SK-MEL-5 (cell line): ENCODE measurements at places on chromosomes 5 and 9.

DNA sequence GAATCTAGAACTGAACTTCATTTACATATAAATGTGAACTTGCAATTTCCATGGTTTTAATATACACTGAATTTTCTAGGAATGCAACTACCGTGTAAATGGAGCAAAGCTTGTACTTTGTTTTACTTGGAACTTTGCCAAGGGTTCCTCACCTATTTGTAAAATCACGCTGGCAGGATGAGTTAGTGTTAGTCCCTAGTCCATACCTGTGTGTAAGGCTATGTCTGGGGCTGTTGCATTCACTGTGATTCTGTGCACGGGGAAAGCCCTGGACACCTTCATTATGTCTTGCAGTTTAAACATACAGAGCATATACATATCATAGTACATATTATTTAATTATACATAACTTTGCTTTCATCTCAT is 119.9 kb downstream of the PAX5 start:
- DNase-seq = no peak

DNA sequence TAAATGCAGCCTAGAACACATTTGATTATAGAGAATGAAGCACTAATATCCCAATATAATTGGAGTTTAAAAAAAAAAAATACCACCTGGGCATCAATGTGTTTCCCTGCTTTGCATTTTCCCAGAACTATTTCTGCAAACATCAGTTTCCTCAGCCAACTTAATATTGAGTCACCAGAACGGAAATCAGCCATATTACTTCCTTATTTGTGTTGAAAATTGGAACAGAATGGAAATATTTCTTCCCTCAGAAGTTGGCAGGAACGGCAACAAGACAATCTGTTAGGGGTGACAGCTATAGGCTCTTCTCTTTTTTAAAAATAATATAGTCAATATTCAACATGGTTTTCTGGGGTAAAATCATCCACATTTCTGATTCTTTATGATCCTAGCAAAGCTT is 4.0 kb downstream of the MFAP3 start:
- no peak for DNase-seq

DNA sequence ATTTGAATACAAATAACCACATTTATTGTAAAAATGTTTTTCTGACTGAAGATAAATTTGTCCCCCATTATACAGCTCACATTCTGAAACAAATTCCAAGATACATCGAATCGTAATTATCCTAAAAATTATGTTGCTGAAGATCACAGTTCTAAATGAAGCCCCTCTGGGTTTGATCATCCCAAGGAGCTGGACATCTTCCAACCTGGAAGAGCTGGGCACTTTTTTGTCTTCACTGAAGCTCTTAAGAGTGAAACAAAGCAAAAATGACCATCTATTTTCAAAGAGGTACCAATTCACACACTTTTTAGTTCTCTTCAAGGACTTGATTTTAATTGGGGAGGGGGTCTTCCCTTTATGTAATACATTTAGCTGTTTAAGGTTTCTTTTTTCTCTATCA is 5.5 kb downstream of the CTNND2 start:
- no peak for DNase-seq

DNA sequence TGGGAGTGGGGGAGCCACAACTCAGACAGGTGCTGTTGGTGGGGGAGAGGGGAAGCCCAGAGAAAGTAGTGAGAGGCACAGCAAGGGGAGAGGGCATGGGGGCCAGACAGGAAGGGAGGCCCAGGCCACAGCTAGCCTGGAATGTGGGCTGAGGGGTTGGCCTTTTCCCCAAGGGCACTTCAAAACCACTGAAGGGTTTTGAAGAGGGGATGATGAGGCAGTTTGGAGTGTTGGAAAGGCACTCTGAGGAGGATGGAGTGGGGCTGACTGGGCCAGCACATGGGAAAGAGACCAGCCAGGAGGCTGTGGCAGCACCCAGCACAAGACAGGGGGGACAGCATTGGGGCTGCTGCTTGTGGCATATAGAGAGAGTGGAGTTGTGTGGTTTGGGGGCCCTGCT is 3.8 kb downstream of the PSD2 start:
- no peak for DNase-seq

- no peak for DNase-seq
Measured at GRCh38 chr9:127755061-127756060, 20.3 kb upstream of the TOR2A start.

DNA sequence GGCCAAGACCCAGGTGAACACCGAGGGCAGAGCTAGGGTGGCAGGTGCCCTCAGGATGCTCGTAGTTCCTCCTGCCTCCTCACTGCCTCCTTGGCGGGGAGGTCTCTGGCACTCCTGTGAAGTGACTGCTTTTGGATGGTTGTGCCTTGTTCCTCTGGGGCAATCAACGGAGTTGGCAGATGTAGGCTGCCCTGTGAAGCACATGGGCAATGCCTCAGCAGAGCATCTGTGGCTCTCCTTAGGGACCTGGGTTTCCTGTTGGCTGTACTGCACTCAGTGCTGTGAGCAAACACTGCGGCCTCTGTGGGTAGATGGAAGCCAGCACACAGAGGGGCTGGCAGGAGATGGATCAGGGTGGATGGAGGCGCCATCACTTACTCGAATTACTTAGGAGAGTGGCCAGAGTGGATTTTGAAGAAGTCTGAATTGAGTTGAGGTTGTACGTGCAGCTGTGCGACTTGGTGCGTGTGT is 71.4 kb upstream of the COL5A1 start:
- no peak for DNase-seq

DNA sequence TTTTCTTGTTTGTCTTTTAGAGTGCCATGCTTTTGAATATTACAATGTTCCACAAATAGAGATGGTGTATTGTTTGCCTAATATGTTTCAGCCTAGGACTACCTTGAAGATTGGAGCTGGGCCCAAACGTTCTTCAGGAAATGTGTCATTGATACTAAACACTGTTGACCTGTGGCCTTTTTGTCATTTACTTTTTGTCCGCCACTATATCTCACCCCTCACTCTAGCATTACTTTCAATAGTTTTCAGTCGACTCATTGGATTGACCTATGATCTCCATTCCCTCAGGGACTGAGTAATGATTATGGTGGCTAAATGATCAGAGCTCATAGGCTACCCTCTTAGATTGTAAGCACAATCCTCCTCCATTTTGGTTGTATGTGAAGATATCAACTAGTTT is 115.8 kb downstream of the NUDT12 start:
- no peak for DNase-seq

DNA sequence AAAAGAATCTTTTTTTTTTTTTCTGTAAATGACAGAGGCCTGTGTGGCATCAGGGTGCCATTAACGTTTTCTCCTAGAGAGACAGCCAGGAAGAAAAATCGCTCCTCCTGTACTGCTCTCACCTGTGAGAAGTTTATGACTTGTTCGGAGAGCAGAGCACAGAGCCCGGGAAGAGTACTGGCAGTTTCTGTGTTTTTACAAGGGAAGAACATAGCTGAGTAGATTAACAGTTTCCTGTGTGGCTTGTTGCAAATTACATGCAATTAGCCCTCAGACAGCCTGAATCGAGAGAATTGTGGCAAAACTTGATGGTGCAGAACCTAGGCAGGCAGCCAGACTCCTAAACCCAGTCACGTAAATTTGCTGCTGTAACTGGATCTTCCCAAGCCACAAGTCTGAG is 32.1 kb downstream of the PRKACG start:
- no peak for DNase-seq

DNA sequence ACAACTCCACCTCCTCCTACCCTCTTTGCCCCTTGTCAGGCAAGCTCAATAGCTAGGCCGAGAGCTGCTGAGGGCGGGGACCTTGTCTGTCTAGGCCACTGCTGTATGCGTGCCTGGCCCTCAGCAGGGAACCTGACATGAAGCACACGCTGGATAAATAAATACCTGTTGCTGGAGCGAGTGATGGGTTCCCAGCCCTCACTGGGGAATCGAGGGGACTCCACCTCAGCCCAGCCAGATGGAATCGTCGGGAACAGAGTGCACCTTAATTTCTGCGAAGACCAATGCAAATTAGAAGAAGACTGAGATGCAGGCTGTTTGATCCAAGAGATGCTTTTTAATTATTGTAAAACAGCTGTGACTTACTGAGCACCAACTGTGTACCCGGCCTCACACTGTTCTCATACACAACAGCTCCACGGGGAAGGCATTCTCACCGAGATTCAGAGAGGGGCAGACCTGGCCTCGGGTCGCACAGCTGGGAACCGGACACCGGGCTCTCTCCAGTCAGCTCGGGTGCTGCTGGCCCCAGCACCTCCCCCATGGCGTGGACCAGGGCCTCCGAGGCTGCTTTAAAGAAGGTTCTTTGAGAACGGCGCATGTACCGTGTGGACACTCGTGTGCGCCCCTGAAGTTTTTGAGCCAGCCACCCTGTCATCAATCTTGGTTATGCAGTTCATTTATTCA is 109.7 kb upstream of the IER5L start:
- no peak for DNase-seq

- DNase-seq = no peak
Measured at GRCh38 chr5:132773601-132774355, 3.3 kb downstream of the SEPTIN8 start.

- peak; percentile 92 for DNase-seq
Measured at GRCh38 chr5:61162010-61162831, at the start of gene SMIM15. Gene SMIM15, minus strand, starts transcription at chr5:61162468. Its CDS starts 2,297 bp downstream, at chr5:61160171.

DNA sequence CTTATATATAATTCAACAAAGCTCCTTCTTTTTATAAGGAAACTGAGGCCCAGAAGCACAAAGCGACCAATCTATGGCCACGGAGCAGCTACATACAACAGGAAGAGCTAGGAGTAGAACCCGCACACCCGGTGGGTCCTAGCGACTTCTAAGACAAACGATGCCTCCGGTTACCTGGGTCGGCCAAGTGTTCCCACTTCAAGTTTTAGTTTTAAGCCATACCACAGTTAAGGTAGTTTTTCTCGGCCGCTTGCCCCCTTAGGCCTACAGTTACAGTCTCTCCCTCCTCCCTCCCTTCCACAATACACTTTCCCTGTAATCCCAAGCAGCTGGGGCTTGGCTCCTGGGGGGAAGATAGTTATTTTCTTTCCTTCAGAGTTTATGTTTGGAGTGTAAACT is 533 bp downstream of the SREK1IP1 start:
- no peak for DNase-seq

- DNase-seq = no peak
Measured at GRCh38 chr5:51392689-51393199, 9.5 kb downstream of the ISL1 start.

DNA sequence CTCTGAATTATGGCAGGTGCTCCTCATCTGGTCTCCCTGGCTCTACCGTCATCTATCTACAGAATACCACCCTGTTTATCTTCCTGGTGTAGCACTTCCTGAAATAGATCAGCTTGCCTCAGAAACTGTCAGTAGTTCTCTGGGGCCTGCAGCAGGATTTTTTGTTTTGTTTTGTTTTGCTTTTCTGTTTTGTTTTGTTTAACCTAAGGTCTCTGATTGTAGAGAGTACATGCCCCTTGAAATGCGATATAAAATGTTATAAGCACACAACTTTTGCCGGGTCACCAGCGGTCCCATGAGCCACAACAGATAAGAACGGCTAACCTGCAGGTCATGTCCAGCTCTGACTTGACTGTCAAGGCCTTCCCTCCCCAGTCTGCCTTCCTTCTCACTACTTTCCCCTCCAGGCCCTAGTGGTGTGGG is 26.6 kb upstream of the CREBRF start:
- DNase-seq = no peak

DNA sequence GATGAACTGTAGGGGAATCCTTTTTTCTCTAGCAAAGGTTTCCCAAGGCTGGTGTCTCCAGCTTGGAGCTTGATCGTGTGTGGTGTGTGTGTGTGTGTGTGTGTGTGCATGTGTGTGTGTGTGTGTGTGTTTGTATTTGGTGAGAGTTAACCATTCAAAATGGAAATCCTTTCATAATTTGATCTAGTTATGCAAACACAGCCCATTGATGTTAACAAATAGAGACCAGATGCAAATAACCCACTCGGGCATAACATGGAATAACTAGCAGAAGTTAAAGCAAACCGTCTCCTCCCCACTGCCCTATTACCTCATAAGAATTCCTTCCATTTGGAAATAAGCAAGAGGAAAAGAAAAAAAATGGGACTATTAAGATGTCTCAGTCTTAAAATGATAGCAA is 24.9 kb upstream of the ZSWIM6 start:
- no peak for DNase-seq

DNA sequence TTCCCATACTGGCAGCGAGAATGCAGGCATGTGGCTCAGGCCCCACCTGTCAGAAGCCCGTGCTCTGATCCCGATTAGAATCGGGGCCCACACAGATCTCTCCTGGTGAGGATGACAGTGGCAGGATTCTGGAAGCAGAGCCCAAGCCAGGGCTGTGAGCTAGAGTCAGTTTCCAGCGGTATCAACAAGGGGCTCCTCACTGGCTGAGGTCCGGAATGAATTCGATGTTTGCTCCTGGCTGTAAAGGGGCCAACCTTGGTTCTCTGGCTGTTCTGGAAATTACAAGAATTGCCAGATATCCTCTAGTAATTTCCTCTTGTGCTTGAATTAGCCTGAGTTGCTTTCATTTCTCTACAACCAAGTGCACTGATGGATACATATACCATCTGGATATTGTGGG is 129.1 kb upstream of the SPRY4 start:
- DNase-seq = no peak

GRCh38 chr9:19698960-19699359 is 89.9 kb downstream of the SLC24A2 start:
- no peak for DNase-seq

GRCh38 chr5:72301557-72301956 is 18.5 kb downstream of the MRPS27 start:
- DNase-seq = no peak

DNA sequence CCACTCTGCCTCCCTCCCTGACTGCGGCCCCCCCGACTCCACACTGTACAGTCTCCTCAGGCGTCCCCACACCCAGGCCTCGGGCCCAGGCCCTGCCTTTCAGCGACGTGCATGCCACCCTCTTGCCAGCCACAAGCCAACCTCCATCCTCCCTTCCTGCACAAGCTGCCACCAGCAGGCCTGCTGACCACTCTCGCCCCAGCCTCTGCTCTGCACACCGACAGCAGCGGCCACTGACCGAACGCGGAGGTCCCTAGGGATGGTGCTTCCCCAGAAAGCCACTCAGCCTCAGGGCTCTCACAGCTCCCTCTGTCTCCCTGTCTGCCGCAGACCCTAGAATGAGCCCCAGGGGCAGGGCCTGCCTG is 18.6 kb downstream of the LMAN2 start:
- no peak for DNase-seq

- no peak for DNase-seq
Measured at GRCh38 chr9:38075272-38075671, 6.2 kb upstream of the SHB start.

GRCh38 chr9:70222354-70222753 is 36.4 kb upstream of the SMC5 start:
- DNase-seq = no peak

- no peak for DNase-seq
Measured at GRCh38 chr9:111915425-111915758, 18.8 kb downstream of the UGCG start.

DNA sequence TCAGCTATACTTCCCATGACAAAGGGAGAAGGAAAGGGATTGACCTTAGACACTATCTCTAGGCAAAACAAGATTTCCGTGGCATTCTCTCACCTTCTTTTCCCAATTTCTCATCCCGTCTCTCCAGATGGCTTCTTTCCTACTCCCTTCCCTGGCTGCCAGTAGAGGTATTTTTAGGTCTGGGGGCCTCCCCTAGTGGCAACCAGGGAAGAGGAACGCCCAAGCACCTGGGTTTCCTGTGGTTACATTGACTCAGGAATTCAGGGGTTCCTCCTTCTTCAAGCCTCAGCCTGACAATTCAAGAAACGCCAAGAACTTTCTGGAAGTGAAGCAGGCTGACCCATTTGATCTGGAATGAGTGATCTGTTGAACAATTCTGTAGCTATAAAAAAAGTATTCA is 111.5 kb upstream of the OSMR start:
- DNase-seq = no peak
